Activated naive CD8-positive, alpha-beta T cell treated with anti-CD3 and anti-CD28 coated beads, Interleukin-2, amount 50 U/mL, for 16 hours (primary cell): ENCODE measurements at places on chromosomes 12 and 14.

- no peak for DNase-seq
Observed at GRCh38 chr14:55136241-55136640, 7.2 kb downstream of the LGALS3 start.

GRCh38 chr14:33809396-33809981 lies 141.4 kb downstream of the EGLN3 start:
- no peak for DNase-seq

GRCh38 chr14:22113401-22113800 lies 439.8 kb upstream of the OR4E1 start:
- DNase-seq = no peak

DNA sequence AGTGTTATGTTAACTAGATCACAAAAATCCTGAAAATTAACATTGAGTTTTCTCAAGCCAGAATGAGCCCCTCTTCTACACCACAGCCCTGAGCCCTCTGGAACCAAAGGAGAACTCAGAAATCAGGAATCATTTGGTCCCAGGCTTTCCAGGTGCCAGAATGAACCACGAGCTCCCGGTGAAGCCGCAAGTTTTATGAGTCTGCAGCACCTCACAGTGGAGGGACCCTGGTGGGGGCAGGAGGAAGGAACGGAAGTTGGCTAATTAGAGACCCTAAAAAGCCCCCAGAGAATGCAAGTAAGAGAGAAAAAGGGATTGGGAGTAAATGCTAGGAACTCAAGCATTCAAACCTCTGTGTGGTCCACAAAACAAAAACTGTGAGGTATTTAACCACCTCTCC lies 52.9 kb upstream of the BCL2L14 start:
- DNase-seq = no peak

GRCh38 chr12:93785249-93786010 lies 108.3 kb downstream of the CRADD start:
- DNase-seq = no peak

DNA sequence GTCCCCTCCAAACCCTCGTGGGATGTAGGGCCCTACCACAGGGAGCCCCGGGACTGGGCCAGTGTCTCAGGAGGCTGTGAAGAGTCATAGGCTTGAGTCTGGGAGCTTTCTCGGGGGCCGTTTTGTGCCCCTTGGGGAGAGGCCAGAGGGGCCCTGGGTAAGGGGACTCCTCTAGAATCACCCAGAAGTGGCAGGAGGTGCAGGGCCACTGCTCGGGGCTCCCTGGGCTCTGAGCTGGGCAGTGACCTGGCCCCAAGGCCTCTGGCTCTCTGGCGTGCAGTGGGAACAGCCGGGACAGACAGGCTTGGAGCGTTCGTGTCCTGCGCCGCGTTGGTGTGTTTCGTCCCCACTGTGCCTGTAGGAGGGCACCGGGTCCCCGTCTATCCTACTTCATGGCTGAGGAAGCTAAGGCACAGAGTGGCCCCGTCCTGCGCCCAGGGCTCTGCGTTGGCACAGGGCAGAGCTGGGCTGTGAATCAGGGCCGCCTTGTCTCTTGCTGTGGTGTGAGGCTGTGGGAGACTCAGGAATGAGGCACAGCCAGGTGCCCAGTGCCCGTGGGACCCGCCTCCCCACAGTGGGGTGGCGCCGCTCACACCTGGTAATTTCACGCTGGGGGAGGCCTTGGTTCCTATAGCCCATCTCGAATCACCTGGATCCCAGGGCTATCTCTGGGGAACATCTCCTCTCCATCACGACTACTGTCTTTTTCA lies 23.8 kb upstream of the KIF26A start:
- no peak for DNase-seq

- no peak for DNase-seq
Observed at GRCh38 chr12:6323340-6323994, 13.0 kb downstream of the PLEKHG6 start.

- DNase-seq = no peak
Observed at GRCh38 chr12:14910090-14910915, 24.6 kb upstream of the MGP start.

- no peak for DNase-seq
Observed at GRCh38 chr14:72308967-72309485, 376.8 kb downstream of the RGS6 start.

DNA sequence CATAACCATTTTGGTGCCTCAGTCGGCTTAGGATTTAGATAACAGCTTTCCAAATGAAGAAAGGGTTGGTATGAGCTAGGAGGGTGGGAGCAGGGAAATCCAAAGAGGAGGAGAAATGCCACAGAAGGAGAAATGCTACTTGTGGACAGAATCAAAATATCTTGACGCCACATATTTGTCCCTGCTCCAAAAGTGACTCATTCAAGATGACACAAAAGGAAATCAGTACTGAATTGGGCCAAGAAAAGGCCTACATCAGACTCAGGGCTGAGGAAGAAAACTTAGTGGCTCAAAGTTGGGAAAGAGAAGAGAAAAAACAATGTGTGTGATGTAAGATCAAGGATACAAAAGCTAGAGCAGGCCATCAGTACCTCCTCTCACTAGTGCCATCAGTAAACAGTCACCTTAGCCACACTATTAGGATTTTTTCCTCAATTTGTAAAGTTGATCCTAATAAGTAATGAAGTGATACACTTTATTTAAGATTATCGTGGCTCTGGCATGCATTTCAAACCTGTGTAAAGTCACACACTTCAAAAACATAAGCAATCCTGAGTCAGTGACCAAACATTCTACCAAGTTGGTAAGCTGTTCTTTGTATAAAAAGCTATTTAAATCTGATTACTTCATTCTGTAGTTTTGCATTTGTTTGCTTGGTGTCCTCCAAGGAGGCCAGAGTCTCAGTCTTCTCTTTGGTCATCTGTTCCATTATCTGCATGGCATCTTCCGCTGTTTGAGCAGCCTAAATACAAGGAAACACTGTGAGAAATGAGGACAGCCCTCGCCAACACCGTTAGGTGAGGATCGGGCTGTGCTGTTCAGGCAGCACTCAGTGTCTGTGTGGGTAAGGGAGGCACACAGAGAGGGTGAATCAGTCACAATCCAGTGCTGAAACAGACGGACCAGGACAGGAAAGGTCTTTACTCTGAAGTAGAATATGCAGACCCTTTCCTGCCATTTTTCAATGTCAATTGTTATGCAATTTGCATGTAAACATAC lies 52.6 kb upstream of the VPS33A start:
- DNase-seq = no peak

- no peak for DNase-seq
Observed at GRCh38 chr12:111503116-111503515, 96.0 kb downstream of the ATXN2 start.

- DNase-seq = no peak
Observed at GRCh38 chr14:95520346-95520745, 3.9 kb upstream of the SYNE3 start.

DNA sequence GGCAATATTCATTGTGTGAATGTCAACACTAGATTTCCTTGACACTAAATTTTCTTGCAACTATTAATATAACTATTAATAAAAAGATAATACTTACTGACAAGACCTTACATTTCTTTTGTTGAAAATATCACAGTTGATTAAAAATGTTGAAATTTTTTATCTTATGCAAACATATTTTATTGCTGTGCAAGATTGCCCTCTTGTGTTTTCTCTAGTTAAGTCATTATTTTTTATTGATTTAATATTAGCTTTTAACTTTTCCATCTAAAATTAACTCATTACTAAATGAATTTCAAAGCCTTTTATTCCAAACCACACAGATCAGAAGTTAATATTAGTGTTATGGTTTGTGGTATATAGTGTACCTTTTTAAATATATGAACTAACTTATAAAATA lies 11.7 kb upstream of the NAA30 start:
- DNase-seq = no peak

- DNase-seq = no peak
Observed at GRCh38 chr14:105841022-105842009, 314.9 kb downstream of the TMEM121 start.

GRCh38 chr12:50024805-50025186 lies 498 bp downstream of the RACGAP1 start:
- no peak for DNase-seq

DNA sequence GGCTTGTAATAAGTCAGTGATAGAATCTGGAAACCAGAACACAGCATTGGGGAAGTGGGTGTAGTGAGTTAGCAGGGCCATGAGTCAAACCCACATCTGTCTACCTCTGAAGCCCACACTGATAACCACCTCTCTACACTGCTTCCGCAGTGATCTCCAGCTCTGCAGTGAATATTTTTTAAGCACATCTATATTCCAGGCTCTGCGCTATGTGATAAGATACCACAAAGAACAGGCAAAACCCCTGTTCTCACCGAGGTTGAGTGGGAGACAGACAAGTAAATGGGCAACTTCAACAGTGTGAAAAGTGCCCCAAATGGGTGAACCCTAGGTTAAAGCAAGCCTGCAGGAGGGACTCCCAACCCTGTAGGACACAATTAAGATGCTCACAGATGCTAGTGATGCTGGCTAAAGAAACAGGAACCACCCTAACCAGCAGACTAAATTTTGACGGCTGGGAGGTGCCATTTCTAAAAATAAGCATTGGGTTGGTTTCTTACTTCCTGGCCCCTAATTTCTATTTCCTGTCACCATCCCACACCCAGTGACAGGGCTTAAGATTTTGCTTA lies 375.0 kb downstream of the DPF3 start:
- DNase-seq = no peak

GRCh38 chr12:49730568-49731101 lies 10.7 kb upstream of the TMBIM6 start:
- no peak for DNase-seq

DNA sequence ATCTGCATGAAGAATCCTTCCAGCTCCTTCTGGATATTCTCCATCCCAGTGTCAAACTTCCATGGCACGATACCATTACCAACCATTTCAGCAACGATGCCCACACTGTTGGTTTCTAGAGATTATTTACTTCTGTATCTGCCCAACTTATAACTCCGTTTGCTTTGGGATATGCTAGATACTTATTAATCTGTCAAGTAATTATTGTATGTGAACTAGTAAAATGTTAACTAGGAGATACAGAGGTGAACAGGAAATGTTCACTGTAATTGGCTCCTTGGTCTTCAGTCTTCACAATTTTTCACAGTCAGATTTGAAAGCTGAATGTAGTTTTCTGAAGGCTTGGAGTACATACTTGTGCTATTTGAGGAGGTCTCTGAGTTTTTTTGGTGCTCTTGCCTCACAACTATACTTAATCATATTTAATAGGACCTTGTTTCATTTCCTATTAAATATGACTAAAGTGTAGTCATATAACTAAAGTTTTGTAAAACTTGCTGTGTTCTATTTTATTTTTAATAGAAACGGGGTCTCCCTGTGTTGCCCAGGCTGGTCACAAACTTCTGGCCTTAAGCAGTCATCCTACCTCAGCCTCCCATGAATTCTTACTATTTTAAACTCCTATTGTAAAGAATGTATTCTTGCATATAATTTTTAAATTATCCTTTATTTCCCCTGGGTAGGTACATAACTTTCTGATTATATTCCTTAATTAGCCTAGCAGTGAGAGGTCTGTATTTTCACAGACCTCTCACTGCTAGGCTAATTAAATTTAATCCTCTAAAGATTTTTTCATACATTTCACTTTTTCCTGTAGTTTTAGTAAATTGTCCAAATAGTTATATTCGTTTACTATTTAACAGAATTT lies 79.7 kb downstream of the FGD4 start:
- DNase-seq = no peak

- no peak for DNase-seq
Observed at GRCh38 chr12:5783289-5783920, 161.7 kb downstream of the ANO2 start.

- no peak for DNase-seq
Observed at GRCh38 chr14:36665887-36666415, 4.3 kb downstream of the PAX9 start.

DNA sequence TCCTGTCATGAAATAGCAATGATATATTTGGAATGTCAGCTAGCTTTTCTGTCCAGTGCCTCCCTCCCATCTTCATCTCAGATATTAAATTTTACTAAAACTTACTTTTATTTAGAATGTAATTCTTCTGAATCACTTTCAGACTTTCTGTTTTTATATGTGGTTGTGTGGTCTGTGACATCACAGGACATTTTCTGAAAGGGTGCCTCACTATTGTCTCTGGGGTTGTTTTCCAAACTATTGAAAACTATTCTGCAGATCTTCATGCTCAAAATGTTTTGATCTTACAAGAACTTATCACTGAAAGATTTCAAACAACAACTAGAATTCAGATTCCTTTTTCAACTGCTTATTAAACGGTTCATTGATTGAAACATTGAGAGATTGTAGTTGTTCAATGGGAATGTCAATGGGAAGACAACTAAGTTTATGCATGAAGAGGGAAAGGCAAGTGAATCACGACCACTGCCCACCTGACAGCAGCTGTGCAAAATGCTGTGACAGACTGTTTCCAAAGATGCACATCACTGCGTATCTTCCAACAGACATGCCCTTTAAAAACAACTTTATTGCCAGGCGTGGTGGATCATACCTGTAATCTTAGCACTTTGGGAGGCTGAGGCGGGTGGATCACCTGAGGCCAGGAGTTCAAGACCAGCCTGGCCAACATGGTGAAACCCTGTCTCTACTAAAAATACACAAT lies 51.3 kb downstream of the KLRG1 start:
- DNase-seq = no peak

- no peak for DNase-seq
Observed at GRCh38 chr14:92551044-92551841, 37.7 kb downstream of the RIN3 start.

- DNase-seq = no peak
Observed at GRCh38 chr12:74043343-74043742, 494.3 kb upstream of the ATXN7L3B start.

- no peak for DNase-seq
Observed at GRCh38 chr12:63224396-63224795, 73.4 kb upstream of the AVPR1A start.

DNA sequence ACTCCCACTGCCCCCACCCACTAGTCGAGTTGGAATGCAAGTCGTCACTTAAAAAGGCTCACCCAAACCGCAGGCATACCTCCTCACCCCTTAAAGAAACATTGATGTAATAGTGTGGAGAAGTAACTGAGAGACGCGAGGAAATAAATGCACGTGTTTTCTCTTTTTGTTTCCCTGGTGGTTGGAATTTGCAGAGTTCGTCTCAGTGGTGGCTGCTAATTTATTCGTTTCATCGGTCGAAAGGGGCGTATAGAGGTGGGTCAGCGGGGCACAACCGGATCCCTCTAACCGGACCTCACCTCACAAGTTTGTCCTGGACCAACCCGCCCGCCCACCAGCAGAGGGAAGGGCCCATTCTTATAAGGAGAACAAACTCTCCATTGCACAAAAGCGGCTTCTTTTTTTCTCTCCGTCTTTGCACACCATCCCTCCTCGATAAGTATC lies 5.0 kb upstream of the NPAS3 start:
- no peak for DNase-seq

DNA sequence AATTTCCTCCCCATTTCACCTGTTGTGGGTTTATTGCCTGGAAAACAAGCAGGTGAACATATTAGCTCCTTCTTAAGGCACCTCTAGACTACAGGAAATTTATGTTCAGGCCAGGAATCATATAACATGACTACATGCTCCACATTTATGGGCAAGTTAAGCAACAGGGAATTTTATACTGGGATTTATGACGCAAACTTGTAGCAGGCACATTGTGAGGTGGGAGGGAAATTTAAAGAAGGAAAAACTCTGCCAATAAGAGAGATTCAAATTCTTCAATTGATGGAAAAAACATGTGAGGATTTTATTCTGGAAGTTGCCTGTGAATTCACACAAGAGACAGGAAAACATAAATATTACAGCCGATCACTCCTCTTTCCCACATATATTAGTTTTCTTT lies 93.9 kb downstream of the TBC1D30 start:
- DNase-seq = no peak
